RKO (cell line): ENCODE measurements at places on chromosomes 2 and 18.

- no peak for DNase-seq
These were observed 60.7 kb downstream of the LYPD1 start for GRCh38 chr2:132609101-132609890.

DNA sequence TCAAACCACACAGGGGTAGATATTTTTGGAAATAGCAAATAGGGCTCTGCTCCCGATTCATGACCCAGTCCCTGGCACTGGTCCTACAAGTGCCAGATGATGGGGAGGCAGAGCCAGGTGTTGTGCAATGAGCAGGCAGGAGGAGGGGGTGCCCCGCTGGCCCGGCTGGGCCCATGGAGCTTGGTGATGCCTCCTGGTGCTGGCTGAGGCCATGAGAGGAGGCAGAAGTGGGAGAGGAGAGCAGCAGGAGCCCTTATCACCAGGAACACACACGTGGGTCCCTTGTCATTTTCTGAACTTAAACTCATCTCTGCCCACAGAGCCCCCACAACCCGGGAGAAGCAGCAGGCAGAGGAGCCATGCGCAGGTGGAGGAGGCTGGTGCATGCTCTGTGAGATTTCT lies 90.5 kb upstream of the MAPK4 start:
- DNase-seq = no peak

DNA sequence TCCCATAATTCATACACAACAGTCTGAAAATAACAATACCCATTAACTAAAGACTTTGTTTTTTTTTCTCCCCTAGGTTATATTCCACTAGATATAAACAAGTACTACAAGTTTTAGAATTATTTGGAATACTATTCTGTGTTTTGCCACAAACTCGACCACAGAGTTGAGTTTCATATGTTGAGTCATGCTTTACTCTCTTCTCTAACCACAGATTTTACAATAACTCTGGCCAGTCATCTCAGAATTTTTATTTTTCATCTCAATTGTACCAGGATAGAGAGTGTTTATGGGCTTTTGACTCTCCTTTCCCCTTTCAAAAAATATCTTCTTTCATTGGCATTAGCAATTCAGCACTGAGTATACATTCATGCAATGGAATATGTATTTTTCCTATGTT lies 348.7 kb upstream of the GALNT5 start:
- DNase-seq = no peak

DNA sequence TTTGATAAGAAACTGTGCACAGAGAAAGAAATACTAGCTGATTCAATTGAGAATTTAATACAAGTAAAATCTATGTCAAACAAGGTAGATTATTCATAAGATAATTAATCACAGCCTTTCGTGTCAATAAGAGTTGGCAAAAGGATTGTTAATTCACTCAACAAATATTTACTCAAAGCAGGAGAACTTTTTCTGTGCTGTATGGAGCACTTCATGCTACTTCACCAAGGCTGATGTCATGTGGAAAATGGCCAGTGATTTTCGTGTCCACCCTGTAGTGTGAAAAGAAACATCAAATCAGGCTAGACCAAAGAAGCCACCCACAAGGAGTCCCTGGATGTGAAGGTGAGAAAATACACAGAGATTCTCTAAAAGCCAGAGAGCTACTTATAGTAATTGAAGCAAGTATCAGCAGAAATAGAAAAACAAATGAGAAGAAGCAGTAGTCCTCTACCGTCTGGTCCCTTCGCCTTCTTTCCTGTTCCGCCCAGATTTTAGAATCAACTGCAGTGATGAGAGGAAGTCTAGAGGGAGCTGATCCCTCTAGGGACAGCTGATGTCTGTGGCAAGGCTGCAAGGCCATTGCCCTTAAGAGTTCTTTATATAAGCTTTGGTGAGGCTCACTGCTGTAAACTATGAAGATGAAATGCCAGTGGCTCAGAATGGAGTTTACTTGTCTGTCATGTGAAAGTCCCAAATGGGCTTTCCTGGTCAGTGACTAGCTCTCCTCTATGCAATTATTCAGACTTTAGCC lies 201.3 kb upstream of the APCDD1 start:
- DNase-seq = no peak

DNA sequence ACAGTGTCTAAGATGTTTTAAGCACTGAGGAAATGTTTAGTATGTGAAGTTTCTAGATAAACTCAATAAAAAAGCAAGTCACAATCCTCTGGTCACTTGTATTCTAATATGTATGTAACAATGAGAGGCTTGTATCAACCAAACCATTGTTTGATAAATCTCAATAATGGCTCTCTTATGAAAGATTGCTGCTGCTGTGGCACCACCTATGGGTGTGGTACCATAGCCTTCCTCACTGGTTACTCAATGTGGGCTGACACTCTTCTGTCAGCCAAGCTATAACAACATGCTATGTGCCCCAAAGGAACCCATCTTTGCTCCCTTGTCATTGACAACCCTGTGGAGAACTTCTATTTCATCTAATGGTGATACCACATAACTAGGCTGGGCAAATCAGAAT lies 12.6 kb upstream of the RAB1A start:
- peak; percentile 22 for DNase-seq

DNA sequence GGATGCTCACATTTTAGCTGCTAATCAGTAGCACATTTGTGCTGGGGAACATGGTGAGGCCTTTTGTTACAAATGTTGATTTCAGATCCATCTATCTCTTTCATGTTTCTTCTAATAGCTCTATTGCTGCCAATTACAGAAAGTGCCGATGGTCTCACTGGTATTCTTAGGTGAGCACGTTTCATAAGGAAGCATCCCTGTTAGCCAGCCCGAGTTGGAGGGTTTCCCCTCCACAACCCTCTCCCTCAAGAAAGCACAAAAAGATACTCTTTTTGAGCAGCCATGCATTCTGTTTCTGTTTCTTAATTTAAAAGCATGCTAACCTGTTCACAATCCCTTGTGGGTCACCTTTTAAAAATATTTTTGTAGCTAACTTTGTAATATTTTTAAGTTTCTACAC lies 30.8 kb upstream of the ST8SIA5 start:
- no peak for DNase-seq

DNA sequence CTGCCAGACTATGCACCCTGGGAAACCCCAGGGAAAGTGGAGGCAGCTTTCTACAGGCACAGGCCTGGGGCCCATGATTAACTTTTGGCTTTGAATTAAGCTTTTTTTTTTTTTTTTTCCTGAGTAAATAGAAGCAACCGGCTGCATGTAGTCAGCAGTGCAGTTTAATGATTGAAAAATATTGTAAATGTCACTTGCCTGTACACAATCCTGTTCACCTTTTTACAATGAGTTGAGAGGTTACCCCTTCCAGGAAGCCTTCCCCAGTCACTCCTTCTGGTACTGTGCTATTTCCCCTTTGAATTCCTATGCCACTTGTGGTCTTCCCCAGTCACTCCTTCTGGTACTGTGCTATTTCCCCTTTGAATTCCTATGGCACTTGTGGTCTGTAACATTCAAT lies 475.6 kb downstream of the TDRD15 start:
- no peak for DNase-seq

GRCh38 chr2:23793476-23793875 lies 133.4 kb downstream of the ATAD2B start:
- DNase-seq = no peak

DNA sequence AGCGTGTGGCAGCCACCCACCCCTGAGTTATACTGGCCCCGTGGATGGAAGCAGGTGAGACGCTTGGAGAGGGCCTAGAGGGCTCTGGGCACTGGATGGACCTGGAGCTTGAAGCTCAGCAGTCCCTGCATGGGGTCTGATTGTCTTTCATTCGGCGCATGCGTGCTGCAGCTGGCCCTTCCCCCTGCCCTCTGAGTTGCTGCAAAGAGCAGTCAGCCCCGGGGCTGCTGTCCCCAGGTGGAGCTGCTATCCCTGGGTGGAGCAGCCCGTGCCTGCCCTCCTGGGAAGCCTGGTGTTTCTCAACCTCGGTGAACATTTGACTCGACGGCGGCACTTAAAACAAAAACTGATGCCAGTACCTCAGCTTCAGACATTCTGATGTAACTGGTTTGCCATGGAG lies 29.6 kb downstream of the IGFBP5 start:
- no peak for DNase-seq

DNA sequence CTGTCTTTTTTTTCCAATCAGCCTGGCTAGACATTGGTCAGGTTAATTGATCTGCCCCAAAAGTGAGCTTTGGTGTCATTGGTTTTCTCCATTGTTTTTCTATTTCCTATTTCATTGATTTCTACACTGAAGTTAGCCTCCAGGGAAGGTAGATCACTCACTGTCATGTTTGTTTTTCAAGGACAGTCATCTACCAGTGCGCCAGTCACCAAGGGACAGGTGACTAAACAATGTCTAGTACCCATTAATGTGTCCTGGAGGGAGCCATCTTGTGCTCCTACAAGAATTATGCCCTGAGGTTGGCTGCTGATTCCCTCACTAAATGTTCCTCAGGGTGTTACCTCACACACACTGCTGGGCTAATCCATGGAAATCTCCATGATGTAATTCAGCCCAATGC lies 17.6 kb upstream of the USP40 start:
- DNase-seq = no peak

DNA sequence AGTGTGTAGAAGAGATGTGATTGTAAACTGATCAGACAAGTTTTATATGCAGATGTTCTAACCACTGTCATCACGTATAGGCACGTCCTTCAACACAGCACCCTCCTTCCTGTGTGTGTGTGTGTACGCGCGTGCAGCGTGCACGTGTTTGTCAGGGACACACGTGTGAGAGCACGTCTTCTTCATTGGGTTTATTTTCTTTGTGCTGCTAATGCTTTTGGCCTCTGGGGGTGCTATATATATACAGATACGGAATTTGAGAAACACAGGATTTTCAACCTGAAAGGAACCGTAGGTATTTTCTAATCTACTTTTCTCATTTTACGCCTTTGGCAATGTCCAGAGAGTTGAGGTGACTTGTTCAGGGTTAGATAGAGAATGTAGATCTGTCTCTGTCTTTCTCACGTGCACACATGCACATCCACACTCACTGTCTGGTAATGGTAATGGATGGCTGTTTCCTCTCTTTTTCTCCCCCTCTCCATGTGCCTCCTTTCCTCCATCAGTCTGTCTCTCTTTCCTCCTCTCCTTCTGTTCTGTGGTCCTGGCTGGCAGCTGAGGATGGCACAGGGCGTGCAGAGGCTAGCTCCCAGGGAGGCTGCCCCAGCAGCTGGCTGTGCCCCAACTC lies 13.4 kb upstream of the CELF4 start:
- peak; percentile 64 for DNase-seq

- DNase-seq = peak; percentile 43
These were observed 52.7 kb upstream of the CALCRL start for GRCh38 chr2:187500585-187501359.

DNA sequence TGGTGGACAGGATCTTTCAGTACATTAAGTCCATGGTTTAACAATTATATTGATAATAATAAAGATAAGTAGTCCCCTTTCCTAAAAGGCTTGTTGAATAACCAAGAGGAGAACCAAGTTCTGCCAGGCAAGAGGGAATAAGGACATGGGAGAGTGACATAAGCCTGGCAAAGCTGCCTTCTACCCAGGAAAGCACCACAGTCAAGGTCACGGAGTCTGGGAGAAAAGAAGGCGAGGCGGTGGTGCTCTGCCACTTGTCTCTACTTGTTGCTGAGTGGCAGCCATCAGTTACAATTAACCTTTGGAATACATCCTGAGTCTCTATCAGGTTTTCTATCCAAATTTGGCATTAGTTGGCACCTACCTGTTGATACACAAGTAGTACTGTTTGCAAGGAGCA lies 101.7 kb upstream of the GATA6 start:
- DNase-seq = no peak

DNA sequence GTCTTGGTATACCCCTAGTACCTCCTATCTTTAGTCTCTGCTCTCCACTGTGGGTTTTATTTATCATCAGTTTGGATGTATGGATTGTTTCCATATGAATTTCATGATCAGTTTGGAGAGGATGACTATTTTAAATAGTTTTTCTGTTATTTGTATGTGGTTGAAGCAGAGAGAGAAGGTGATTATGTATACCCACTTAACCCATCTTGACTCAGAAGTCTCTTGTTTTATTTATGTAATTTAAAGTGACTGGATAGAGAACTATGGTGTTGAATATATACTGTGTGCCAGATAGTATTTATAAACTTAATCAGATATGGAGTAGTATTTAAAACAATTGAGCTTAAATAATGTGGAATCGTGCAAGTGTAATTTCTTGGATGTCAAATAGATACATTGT lies 39.9 kb downstream of the SMAD4 start:
- no peak for DNase-seq

- no peak for DNase-seq
These were observed 225.8 kb downstream of the ALPK2 start for GRCh38 chr18:58402951-58403702.

GRCh38 chr2:64727843-64728463 lies 74.2 kb upstream of the SERTAD2 start:
- DNase-seq = no peak

DNA sequence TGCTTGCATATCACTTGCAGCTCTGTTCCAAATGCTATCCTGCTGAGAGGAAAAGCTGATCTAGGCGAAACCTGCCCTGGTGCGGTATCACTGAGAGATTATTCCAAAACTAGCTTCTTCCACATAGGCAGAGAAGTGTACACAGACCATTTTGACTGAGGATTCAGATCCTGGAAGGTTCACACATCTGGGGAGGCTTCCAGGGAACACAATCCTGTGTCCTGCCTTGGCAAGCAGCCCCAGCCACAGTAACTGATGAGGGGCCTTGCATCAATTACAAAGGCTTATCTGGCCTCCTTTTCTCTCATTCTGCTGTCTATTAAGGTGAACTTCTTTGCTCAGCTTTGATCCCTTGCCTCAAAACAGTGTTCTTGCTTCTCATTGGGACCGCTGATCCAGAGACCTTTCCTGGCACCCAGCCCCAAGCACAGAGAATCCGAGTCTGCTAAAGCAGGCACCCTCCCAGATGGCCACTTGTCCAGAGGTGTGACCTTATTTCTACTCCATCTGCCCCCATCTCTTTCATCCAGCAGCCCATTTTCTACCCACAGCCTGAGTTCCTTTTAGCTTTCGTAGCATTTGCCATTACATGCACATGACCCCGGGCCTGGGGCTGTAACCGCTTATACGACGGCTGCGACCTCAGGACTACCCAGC lies 52.3 kb upstream of the ZFP36L2 start:
- DNase-seq = no peak

DNA sequence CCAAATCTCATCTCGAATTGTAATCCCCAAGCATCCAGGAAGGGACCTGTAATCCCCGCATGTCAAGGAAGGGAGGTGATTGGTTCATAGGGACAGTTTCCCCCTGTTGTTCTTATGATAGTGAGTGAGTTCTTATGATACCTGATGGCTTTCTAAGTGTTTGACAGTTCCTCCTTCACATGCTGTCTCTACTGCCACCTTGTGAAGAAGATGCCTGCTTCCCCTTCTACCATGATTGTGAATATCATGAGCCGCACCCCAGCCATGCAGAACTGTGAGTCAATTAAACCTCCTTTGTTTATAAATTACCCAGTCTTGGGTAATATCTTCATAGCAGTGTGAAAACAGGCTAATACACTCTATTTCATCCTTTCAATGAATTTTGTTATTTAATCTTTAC lies 446.7 kb downstream of the RNF144A start:
- no peak for DNase-seq
